ENCODE measurements at places on chromosomes 5 and 9.

GRCh38 chr9:114203410-114204140 is 48.2 kb downstream of the COL27A1 start:
- no peak for DNase-seq

- no peak for DNase-seq
Observed at GRCh38 chr5:80619086-80619485, 35.4 kb upstream of the MSH3 start.

GRCh38 chr5:149452007-149452664 is 73.0 kb upstream of the IL17B start:
- no peak for DNase-seq

- no peak for DNase-seq
Observed at GRCh38 chr9:35579130-35579529, 25.9 kb upstream of the TESK1 start.

- DNase-seq, result no peak
Observed at GRCh38 chr9:123420592-123421111, 64.7 kb downstream of the CRB2 start.

DNA sequence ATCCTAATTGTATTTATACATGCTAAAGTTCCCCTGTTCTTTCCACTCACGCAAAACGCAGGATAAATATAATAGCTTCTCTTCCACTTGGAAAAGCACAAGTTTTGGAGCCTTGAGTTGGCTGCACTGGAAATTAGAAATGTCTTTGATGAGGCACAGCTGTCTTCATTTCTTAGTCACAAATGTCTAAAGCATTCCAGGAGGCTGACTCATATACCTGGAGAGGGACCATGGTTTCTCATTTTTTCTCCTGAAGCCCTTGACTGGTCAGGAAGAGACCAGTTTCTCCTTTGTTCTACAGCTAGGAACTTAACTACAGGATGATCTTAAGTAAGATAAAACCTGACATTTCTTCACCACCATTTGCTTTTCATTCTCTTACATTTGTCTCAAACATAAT is 16.2 kb downstream of the MTX3 start:
- no peak for DNase-seq

GRCh38 chr9:135029871-135030565 is 57.5 kb upstream of the OLFM1 start:
- DNase-seq, result no peak

GRCh38 chr9:108963459-108964143 is 29.4 kb downstream of the ABITRAM start:
- DNase-seq, result no peak

DNA sequence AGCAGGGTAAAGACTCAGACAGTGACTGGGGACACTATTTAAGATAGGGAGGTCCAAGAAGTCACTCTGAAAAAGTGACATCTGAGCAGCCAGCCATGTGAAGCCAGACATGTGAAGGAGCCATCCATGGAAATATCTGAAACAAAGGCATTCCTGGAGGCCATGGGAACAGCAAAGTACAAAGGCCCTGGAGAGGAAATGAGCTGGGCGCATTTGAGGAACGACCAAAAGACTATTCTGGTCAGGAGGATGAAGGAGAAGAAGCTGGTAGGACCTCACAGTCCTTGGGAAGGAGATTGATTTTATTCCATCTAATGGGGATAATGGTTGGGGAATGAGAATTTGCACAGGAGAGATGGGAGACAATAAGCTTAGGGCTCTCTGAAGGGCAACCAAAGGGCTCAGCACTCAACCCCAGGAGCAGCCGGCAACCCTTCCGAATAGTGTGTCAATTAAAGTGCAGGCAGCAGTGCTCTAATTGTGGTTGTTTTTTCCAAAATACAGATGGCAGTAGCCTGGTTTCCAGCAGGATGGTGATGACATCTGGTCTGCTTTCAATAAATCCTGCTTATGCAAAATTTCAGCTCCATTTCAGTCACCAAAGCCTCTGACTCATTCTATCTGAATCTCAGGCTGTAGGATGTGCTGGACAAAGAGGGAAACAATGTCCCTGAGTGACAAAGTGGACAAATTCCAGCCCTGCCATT is 26.7 kb downstream of the FOXI1 start:
- DNase-seq, result no peak

DNA sequence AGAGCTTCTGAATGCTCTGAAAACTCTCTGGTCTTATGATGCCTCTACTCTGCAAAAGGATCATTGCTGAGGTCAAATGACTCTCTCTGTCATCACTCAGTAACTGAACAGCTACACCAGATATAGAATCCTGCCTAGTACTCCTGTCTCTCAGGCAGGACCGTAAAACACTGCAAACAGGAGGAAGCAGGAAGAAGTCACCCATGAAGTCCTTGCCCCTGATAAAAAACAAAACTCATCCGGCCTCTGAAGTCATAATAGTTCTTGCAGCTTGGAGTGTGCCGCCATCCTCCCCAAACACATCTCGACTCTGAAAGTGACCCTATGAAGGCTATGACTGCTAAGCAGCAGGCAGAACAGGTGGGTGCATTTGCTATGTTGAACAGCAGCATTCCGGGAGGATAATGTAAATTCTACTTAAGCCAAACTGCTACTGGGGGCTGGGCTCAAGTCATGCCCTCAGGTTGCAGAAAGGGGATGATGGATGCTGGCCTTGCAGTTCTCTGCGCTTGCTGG is 81.9 kb upstream of the FAM169A start:
- DNase-seq, result no peak

- no peak for DNase-seq
Observed at GRCh38 chr9:111897601-111898137, 1.1 kb downstream of the UGCG start.

DNA sequence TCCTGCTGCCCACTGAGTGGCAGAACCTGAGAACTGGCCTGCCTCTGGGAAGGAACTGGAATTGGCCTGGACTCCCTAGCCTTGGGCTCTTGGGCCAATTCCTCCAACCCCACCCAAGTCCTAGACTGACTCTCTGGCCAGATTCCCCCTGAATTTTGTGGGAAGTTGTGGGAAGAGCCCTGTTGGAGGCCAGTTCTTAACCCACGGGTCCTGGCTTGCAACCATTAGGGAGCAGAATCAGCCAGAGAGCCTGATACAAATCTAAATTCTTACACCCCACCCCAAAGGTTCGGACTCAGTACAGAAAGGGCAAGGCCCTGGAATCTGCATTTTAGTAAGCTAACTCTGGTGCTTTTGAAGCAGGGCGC is 125.3 kb upstream of the SLC25A48 start:
- DNase-seq, result no peak

- no peak for DNase-seq
Observed at GRCh38 chr9:109311731-109312130, 9.1 kb downstream of the EPB41L4B start.

Measured in effector memory CD8-positive, alpha-beta T cell (primary cell).